Activated CD8-positive, alpha-beta T cell treated with anti-CD3 and anti-CD28 coated beads, Interleukin-2, amount 10 ng/mL, durations not matched to agents 7 days and 5 days (primary cell): ENCODE measurements at places on chromosomes 11 and 22.

DNA sequence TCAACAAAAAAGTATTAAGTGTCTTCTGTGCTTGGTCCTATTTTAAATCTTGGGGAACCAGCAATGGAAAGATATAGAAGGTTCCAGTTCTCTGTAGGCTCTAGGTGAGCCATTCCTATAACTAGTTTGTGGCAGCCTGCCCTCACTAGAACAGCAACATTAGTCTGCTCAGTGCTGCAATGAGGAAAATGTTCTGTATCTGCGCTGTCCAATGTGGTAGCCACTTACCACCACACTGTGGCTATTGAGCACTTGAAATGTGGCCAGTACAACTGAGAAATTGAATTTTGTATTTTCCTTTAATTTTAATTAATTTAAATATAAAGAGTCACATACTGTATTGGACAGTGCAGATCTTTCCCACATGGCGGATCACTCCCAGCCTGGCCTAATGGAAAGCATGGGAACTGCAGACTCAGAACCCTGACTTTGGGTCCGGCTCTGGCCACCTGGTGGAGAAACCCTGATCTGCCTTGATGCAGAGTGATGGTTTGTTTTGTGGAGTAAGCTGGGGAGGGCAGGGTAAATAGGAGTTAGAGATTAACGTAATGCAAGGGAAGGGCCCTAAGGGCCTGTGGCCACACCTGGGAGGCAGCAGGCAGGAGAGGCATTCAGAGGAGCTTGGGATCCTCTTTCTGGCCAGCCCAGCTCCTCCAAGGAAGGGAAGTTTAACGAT lies 101.0 kb downstream of the ME3 start:
- DNase-seq: no peak

- no peak for DNase-seq
These were observed 1309.7 kb downstream of the LRRC4C start for GRCh38 chr11:40149721-40150120.

DNA sequence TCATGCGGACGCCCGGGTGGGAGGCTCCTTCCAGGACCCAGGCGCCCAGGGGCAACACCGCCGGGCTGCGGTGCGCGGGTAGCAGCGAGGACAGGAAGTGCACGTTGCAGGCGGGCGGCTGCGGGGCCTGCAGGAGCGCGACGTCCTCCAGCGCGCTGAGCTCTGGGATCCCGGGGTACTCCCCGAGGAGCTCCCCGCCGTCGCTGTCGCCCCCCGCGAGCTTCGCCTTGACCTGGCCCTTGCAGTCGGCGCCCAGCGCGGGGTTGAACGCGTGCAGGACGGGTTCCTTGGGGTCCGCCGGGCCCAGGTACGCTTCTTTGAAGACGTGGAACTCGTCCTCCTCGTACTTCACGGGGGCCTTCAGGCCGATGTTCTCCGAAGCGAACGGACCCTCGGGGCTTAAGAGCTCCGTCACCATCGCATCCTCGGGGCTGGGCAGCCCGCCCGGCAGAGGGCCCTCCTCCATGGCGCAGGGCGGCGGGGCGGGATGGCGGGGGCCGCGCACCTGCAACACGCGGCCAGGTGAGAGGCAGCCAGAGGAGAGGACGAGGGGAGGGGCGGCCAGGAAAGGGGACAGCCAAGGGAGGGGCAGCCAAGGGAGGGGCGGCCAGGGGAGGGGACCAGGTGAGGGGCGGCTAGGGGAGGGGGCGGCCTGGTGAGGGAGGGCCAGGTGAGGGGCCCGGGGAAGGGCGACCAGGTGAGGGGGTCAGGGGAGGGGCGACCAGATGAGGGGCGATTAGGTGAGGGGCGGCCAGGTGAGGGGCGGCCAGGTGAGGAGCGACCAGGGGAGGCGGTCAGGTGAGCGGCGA lies 921 bp downstream of the TESMIN start:
- DNase-seq: peak; percentile 23

GRCh38 chr11:13003736-13004493 lies 5.2 kb upstream of the RASSF10 start:
- DNase-seq: no peak

- peak; percentile 46 for DNase-seq
These were observed 19.2 kb downstream of the PIM3 start for GRCh38 chr22:49979587-49980264.

GRCh38 chr11:19939415-19939929 lies 220.8 kb downstream of the DBX1 start:
- DNase-seq: no peak

- DNase-seq: no peak
These were observed 14.9 kb downstream of the ZNF74 start for GRCh38 chr22:20408891-20409290.
